Hepatocyte (in vitro differentiated cells): ENCODE measurements at places on chromosomes 4 and X.

DNA sequence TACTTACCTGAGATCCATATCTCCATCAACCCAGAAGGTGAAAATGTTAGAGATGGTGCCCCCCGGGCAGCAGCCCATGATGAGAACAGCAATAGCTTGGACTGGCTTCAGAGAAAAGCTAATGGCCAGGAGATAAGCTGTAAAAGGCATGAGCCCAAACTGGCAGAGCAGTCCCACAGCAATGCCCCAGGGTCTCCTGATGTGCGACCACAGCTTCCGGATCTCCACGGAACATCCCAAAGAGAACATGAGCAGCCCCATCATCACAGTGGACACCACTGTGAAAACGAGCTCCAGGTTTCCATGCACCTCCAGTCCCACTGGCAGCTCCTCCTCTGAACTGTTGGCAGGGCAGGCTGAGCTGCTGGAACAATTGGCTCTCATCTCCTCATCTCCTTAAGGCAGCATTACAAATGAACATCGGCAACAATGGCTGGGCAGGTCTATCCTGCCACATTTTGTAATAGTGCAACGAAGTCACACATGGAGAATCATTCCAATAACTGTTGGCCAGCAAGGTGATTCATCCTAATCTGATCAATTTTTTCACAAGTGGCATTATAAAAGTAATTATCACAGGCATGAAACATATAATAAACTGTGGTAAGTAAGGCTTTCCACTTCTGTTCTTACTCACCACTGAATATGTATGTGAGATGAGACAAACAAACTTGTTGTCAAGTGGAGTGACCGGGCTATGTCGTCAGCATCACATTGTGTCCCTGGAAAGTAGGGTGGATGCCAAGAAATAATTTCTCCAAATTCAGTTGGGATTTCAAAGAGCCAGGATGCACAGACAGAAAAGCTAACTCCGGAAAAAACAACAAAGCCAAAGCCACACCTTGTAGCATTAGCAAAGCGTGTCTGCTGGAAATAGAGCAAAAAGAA, at the start of gene SLC10A6:
SLC10A6 (minus strand) TSS at position 653 of the 888 bp plus-strand sequence; CDS start at position 384, 269 bp downstream.
- DNase-seq: no peak

DNA sequence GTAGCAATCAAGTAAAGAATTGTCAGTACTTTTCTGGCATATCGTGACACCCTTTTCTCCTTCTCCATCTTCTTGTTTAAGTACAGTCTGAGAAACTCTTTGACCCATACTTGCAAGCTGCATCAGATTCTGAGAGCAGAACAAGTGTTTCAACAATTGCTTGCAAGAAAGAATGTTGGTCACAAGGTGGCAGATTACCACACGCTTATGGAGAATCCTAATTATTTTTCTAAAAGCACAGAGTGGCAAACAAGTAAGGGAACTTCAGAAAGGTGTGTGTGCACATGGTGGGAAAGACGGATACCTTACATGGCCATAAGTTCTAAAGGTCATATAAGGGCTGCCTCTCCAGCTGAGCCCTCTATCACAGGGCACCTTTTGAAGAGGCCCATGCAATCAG, 136.4 kb upstream of the FGF13 start:
- DNase-seq: peak; percentile 7

GRCh38 chr4:126238013-126238412, 923.3 kb downstream of the FAT4 start:
- DNase-seq: no peak

DNA sequence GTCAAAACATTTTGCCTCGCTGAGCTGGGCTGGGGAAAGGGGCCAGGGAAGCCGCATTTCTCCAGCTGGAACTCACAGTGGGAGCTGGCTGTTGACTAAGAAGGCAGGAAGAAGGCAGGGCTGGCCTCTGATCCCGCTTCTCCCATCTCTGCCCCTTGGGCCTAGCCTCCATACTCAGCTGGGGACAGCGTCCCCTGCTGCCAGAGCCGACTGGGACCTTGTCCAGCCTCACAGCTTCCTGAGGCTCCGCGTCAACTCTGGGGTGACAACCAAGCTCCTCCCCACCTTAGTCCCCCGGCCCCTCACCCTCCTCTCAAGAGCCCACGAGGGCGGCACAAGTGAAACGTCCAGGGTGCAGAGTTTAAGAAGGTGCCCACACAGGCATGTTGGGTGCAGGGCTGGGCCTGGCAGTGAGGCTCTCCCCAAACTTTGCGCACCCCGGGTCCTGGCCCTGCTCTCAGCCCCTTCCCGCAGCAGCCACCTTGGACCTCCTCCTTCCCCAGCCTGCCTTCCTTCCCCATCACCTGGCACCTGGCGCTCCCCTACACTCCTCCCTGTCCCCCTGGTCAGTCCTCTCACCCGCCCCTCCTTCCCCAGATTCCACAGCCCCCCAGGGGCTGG, 100.8 kb downstream of the PSAPL1 start:
- no peak for DNase-seq

- DNase-seq: no peak
Observed at GRCh38 chrX:146346102-146346501, 463.5 kb upstream of the CXorf51B start.

GRCh38 chr4:35725131-35725530, 519.2 kb downstream of the ARAP2 start:
- DNase-seq: no peak

DNA sequence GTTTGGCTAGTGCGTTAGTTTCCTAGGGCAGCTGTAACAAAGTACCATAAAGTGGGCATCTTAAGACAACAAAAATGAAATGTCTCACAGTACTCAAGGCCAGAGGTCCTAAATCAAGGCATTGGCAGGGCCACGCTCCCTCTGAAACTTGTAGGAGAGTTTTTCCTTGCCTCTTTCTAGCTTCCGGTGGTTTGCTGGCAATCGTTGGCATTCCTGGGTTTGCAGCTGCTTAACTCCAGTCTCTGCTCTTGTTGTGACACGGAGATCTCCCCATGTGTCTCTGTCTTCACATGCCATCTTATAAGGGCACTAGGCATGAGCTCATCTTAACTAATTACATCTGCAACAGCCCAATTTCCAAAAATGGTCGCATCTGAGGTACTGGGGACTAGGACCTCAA, 362.0 kb upstream of the BOD1L1 start:
- no peak for DNase-seq

GRCh38 chrX:110258552-110258951, 59.3 kb downstream of the AMMECR1 start:
- DNase-seq: no peak

DNA sequence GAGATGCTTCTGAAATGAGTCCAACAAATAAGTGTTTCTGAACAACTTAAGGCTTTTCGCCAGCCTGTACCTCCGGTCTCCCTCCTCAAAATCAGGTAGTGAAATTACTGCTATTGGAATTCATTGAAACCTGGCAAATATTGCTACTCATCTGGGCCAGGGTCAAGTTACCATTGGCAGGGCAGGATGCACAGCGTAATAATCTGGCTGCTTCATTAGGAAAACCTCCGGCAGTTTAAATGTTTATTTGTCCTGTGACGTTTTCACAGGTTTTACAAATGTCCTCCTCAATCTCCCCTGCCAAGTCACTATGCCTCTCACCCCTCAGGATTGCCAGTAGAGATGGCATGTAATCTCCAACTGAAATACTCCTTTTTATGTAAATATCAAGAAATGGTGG, 92.6 kb upstream of the KDR start:
- DNase-seq: no peak

DNA sequence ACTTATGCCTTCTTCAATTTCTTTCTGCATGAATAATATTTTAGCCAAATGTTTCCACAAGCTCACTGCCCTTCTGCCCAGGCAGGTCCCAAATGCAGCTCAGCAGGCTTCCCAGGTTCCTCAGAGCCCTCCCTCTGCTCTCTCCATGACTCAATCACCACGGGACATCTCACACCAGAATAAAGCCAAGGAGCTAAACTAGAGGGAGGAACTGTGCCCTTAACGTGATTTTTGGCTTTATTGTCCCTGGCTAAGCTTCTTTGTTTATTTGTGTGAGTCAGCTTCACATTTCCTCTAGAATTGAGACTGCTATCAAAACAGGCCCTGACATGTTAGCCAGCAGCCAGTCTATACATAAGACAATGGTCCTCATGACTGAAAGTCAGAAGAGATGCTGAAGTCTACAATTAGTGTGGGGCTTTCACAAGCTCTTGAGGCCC, 186.4 kb upstream of the GALNT7 start:
- DNase-seq: no peak

GRCh38 chrX:140866446-140866845, 135.9 kb upstream of the SPANXB1 start:
- no peak for DNase-seq

DNA sequence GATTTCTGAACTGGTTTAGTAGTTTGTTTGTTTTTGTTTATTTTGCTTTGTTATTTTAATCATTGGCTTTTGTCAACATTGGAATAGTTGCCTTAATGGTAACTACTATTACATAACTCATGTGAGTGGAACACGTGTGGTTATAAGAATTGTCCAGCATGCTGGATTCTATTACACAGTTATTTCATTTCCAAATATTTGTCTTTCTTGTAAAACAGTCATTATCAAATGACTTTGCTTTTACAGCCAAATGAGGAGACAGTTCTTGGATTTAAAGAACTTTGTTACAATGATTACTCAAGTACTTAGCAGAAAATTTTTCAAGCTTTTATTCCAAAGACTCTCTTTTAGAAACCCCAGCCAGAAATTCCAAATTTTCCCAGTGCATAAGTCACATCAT, 516.1 kb upstream of the MAGEB2 start:
- DNase-seq: no peak
